IPS DF 6.9 (cell line): ENCODE measurements at places on chromosomes 12 and 14.

DNA sequence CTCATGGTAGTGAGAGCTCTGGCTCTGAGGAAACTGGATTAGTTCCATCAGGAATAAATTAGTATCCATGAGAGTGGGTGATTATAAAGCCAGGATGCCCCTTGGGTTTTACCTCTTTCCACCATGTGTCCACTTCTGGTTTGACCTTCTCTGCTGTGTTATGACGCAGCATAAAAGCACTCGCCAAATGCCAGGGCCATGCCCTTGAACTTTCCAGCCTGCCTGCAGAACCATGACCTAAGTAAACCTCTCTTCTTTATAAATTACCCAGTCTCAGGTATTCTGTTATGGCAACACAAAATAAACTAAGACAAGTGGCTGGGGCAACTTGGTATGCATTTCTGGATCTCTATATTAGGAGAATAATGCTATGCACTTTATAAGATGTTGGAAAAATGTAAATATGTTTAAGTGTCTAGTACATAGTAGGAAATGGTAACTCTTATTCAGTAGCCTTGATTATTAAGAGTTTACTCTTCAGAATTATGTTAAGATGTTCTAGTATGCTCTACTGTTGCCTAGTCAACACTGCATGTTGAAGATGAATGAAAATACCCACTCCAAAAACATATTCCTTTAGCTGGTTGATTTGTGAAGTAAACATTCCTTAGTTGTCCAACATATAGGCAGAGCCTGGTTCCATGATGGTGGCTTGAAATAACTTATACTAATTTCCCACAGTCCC is 455.6 kb upstream of the TMPO start:
- DNase-seq: no peak

GRCh38 chr12:29110506-29111442 is 38.3 kb upstream of the FAR2 start:
- DNase-seq: no peak

DNA sequence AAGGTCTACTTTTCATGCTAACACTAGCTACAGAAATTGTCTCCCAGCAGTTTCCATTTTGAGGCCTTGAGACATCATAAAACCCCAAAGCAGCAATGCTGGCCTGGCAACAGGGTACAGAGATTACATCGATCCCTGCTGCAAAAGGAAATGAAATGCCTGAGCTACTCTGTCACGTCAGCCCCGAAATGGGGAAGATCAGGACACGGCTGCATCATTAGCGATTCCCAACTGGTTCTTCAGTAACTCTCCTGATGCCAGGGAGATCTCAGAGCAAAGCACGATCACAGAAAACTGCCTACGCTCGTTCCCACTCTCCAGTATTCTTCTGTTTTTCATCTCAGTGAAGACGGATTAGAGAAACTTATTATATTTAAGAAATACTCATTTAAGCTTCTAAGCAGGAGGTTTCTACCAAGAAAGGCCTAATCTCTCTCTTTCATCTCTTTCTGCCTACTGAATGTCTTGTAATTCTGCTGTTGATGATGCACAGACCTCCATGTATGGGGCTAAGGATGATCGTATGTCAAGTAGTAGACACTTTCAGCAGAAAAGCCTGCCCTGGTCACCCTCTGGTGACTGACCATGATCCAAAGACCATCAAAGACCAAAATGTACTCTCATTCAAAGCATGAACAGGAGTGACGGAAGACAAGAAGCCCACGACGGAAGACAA is 168.5 kb downstream of the RIMBP2 start:
- no peak for DNase-seq

GRCh38 chr12:85390266-85390665 is 110.2 kb downstream of the ALX1 start:
- DNase-seq: no peak

DNA sequence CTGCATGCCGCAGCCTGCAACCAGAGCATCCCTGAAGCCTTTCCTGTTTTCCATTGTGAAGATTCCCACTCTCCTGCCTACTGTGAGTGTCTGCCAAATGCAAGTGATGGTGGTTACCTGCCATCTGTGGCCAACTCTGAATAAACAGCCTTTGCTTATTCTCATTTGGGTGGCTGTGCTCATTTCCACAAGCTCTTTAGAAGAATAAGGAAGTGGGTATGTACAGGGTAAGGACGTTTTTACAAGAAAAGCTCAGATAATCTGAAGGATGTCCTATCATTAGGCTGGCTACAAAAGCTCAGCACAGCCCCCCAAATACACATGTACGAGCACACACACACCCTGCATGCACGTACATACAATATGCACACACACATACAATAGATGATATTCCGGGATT is 7.3 kb upstream of the RNASE1 start:
- DNase-seq: no peak

DNA sequence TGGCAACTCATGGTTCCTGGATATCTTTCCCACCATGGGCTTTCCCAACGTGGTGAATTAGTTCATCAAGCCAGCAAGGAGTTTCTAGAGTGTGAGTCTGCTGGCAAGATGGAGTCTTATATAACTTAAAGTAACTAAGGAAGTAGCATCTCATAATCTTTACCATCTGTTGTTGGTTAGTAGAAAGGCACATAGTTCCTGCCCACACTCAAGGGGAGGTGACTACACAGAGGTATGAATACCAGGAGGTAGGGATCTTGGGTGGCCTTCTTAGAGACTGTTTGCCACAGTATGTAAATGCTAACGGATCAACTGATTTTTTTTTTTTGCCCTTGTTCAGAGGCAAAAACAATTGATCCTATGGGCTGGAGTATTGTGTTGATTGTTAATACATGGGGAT is 446.9 kb downstream of the ATP23 start:
- no peak for DNase-seq

DNA sequence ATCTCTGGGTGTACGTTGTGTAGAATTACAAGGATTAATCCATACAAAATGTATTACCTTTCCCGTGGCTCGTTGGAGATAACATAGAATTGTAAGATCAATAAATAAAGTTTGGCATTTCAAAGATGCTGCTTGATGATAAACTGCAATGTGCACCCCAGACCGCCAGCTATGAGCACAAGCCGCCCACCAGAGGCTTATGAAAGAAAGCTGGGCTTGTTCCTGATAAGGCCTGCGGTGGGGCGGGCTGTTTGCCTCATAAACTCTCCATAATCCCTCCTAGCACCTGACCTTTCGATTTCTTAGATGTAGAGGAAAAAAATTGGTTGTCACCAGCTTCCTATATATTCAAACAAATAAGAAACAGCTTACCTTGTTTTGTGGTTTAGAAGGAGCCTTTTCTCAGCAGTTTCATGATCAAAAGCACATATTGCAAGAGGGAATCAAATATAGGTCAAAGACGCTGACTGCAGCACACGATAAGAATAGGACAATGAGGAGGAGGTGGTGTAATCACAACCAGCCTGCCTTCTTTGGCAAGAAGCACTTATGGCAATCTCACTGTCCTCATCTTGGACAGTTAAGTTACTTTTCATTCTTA is 293.6 kb downstream of the RMST start:
- no peak for DNase-seq

GRCh38 chr12:46442239-46442638 is 69.7 kb upstream of the SLC38A2 start:
- no peak for DNase-seq
